ENCODE measurements at places on chromosomes 1 and 21. TPM values are rescaled to one million over a fixed set of nuclear protein-coding genes. Genes with fewer than 3 reads are reported as not detected.

DNA sequence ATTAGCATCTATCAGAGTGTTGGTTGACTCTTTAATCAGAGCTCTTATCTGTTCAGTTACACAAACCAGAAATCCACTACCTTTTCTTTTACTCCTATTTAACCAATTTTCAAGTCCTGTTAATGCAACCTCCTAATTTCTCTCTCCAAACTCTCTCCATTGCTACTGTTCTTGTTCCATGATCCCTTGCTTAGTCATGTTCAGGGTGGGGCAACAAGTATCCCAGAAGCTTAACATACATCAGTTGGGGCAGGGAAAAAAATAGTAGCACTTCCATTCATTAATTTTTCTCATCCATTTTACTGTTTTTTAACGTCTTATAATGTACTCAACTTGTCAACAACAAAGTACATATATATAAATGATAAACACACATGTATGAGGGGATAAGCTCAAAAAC lies 111.2 kb upstream of the LBR start:
- DNase-seq: peak; percentile 50

GRCh38 chr1:30174499-30174898 lies 548.9 kb downstream of the MATN1 start:
- DNase-seq: no peak

- DNase-seq: peak; percentile 55
These were observed at the start of gene NLRP3 for GRCh38 chr1:247415423-247416361. Gene NLRP3, plus strand, starts transcription at chr1:247416173. Its CDS starts 2,628 bp downstream, at chr1:247418801.

GRCh38 chr21:40797891-40798290 lies 49.1 kb downstream of the DSCAM start:
- no peak for DNase-seq

DNA sequence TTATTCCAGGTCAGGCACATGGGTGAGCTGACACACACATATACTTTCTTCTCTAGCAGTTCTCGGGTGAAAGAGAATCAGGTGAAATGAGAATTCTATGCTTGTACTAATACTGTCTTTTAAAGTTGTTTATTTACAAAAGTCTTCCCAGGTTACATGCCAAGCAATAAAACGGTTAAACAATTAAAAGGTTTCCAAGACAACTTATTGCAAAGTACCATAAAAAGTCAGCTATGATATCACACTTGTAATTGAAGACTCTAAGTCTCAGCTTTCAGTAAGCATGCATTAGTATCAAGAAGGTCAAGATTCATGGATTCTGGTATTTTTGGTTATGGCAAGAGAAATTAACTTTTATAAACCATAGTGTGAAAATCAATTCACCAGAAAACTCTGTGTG lies 171.4 kb downstream of the PDE4B start:
- no peak for DNase-seq

- no peak for DNase-seq
These were observed 566.1 kb downstream of the PTPRU start for GRCh38 chr1:29802181-29803068.

GRCh38 chr1:29801561-29801973 lies 565.2 kb downstream of the PTPRU start:
- DNase-seq: no peak

- DNase-seq: peak; percentile 26
These were observed 12.0 kb upstream of the KCNE2 start for GRCh38 chr21:34351786-34352241.

DNA sequence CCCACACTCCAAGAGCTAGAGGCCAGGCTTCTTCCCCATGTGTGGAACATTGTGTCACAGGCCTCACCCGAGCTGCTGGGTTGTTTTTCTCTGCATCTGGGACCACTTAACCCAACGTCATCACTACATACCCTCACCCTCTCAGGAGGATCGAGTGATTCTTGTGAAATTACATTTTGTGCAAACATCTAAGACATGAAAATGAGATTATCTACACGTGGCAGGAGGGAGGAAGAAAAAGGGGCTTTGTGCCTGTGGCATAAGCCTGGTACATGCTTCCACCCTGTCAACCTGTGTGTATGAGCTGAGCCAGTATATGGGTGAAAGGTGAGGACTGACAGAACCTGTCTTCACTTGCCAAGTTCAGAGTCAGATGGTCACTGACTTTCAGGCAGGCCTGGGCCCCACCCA lies 1.6 kb downstream of the CPT2 start:
- DNase-seq: peak; percentile 30

- peak; percentile 78 for DNase-seq
These were observed 89.1 kb upstream of the NEGR1 start for GRCh38 chr1:72371259-72372035.

DNA sequence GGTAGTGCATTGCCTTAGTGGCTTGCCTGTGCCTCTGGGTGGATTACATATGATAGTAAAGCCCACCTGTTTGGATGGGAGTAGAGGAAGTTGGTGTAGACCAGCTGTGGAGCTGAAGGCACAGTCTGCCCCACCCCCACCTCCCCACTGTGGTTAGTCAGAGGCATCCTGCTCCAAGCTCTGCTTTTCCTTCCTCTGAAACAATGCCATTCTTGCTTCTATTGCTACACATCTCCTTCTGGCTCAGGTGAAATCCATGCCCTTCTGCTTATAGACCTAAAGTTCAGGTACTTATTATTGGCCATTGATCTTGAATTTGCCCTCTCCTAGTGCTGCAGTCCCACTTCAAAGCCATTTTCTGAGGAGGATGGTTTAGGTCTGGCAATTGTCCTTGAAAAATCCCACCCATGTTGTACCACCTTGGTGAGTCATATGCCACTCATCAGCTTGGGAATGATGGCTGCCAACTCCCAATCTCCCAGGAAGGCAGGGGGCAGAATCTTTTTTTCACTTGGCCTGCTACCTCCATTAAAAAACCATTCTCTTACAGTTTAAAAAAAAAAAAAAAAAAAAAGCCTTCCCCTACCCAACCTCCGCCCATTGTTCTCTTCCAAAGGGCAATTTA lies 6.7 kb upstream of the TXLNA start:
- DNase-seq: peak; percentile 68

DNA sequence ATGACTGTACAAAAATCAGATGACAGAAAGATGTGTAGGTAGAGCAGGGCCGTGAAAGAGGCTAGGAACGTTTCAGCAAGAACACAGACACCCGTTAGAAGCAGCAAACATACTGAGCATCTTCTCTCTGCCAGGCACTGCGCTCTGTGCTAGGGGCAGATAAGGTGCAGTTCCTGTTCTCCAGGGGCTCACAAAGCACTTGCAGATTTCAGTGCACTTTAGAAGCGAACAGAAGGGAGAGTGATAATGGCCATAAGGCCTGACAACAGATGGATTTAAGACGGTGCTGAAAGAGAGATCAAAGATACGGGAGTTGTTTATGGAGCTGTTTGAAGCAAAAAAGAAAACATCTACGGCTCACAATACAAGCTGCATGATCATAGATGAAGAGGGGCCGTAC lies 200.3 kb upstream of the FOXD3 start:
- no peak for DNase-seq

GRCh38 chr1:209825591-209826434 lies 2.0 kb upstream of the UTP25 start:
- DNase-seq: peak; percentile 75

DNA sequence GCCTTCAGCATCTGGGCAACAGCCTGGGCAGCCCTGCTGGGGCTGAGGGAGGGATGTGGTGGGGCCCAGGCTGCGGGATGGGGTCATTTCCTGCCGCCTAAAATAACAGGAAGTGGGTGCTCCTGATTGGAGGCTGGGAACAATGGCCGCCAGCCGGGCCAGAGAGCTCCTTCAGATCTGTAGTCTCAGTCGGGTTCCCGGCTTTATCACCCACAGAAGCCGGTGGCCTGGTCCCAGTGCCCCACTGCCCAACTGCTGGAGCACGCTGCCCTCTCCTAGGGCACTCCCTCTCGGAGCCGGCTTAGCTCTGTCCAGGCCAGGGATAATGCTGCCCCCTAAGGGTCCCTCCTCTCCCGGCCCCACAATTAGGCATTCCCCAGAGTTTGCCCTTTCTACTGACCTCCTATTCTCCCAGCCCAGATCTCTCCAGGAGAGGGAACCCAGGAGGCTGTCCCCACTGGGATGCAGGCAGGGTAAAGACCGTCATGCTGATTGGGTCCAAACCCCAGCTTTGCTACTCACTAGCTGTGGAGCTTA lies 5.1 kb downstream of the MAP7D1 start:
- peak; percentile 59 for DNase-seq

DNA sequence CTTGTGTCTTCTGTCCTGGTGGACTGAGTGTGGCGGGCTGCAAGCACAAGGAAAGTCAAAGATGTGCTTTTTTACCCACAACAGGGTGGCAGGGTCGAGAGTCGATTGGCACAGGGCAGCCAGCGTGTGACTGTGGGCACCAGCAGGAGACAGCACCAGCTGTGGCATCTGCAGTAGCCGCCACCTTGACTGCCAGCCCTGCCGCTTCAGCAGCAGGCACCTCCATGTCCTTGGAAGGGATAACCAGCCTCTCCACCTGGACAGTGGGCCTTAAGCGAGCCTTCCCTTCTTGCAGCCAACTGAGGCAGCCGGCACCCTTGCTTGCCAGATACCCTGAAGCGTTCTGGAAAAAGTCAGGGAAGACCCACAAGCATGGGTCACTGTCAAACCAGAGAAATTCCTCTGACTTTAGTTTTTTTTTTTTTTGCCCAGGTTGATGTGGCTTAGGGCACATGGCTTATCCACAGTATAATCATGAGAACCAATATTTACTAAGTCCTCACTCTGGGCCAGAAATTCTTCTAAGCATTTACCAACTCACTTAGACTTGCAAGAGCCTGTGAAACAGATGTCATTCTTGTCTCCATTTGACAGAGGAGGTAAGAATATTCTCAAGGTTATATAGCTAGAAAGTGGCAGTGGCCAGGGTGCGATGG lies 30.1 kb upstream of the PTGFRN start:
- DNase-seq: no peak

GRCh38 chr1:202221911-202222909 lies 28.6 kb downstream of the LGR6 start:
- DNase-seq: peak; percentile 90

DNA sequence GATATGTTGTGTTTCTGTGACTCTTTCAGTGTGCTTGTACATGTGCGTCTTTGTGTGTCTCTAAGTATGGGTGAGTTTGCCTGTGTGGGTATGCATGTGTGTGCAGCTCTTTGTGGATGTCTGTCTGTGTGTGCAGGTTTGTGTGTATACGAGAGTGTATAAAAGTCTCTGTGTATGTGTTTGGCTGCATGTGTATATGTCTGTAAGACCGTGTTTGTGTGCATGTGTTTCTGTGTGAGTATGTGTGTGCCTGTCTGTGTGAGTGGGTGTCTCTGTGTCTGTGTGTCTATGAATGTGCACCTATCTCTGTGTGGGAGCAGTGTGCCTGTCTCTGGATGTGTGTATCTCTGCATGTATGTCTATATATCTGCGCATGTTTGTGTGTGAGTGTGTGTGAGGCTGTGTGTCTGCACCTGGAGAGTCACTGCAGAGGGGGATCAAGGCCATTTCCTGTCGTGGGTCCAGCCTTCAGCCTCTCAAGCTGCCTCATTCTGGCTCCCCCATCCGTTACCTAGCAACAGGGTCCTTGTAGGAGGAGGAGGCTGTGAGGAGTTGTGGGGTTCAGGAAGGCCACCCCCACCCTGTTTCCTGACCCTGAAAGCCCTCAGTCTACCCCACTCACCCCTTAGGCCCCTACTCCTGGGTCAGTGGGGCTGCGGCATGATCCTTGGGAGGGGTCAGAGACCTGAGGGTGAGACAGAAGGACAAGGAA lies 10.4 kb downstream of the FGR start:
- DNase-seq: no peak

- DNase-seq: peak; percentile 86
These were observed 102.8 kb downstream of the CLIC6 start for GRCh38 chr21:34771512-34772028.

- no peak for DNase-seq
These were observed 5.9 kb upstream of the LHX9 start for GRCh38 chr1:197911111-197911856.

DNA sequence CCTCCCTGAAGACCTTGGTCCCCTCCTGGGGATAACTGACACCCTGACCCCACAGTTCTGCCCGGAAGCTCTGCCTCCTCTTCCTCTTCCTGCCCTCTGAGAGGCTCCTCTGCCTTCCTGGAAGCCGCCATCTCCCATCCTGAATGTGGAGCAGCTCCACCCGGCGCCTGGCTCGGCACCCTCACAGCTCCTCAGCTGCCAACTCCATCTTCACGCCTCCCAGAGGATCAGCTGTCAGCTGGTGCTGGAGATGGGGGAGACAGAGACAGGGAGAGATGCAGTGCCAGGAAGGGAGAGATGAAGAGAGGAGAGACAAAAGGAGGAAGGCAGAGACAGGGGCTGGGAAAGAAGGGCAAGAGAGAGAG lies 210.4 kb upstream of the CSF3R start:
- DNase-seq: no peak

- peak; percentile 23 for DNase-seq
These were observed 29.3 kb downstream of the RAB4A start for GRCh38 chr1:229300099-229300757.

- no peak for DNase-seq
These were observed 29.3 kb downstream of the PDE9A start for GRCh38 chr21:42682661-42683210.

DNA sequence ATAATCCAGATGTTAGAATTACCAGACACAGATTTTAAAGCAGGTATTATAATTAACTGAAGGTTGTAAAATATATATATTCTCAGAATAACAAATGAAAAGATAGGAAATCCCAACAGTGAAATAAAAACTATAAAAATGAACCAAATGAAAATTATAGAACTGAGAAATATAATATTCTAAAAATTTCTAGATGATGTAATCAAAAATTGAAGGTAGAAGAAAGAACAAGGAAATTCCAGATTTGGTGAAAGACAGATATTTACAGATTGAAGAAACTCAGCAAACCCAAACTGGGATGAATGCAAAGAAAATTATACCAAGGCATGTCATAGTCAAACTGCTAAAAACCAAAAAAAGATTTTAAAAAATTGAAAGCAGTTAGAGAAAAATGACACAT lies 729.4 kb downstream of the MATN1 start:
- DNase-seq: no peak

GRCh38 chr1:204495777-204496176 lies 1.2 kb upstream of the PIK3C2B start:
- no peak for DNase-seq

DNA sequence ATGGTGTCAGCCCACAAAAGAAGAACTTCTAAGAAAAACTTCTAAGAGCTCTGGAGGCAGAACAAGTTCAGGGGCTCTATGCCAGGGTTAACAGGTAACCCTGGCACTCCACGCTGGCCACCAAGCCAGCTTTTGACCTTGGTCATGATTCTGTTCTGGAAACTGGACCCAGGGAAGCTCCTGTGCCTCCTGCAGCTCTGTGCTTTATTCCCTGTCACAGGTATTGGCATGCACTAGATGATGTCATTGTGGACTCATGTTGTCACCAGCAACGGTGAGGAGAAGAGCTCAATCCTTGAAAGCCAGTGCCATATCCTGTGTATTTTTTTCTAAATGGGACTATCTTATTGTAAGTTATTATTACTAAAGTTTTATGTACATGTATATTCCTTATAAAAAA lies 56.7 kb upstream of the GCLM start:
- DNase-seq: no peak

Gene RIPPLY3
- not detected for total RNA-seq

Gene VHLL
- total RNA-seq: 0.49 TPM

Gene NBPF4
- not detected for total RNA-seq

Gene SMCP
- not detected for total RNA-seq

Gene SHE
- not detected for total RNA-seq

Gene PTCH2
- total RNA-seq: 0.79 TPM

Gene MROH7
- total RNA-seq: not detected

Gene LINGO4
- total RNA-seq: 0.10 TPM

Gene DCST1
- 0.21 TPM for total RNA-seq

Gene LRRC53
- not detected for total RNA-seq

Gene LCE2B
- not detected for total RNA-seq

Gene PTPN7
- total RNA-seq: not detected

Gene FALEC
- not detected for total RNA-seq

Gene NUP210L
- 0.05 TPM for total RNA-seq

Gene FAM177B
- not detected for total RNA-seq

Gene S1PR1
- 0.52 TPM for total RNA-seq

Gene HTR1D
- total RNA-seq: 0.17 TPM
